Fibroblast of villous mesenchyme (primary cell): ENCODE measurements at places on chromosomes 2 and 18. TPM values are rescaled to one million over a fixed set of nuclear protein-coding genes. Genes with fewer than 3 reads are reported as not detected.

RIT2 gene
- not detected in 2 replicates for total RNA-seq

GRCh38 chr2:202822411-202822810, 49.2 kb downstream of the ICA1L start:
- DNase-seq: no peak

DNA sequence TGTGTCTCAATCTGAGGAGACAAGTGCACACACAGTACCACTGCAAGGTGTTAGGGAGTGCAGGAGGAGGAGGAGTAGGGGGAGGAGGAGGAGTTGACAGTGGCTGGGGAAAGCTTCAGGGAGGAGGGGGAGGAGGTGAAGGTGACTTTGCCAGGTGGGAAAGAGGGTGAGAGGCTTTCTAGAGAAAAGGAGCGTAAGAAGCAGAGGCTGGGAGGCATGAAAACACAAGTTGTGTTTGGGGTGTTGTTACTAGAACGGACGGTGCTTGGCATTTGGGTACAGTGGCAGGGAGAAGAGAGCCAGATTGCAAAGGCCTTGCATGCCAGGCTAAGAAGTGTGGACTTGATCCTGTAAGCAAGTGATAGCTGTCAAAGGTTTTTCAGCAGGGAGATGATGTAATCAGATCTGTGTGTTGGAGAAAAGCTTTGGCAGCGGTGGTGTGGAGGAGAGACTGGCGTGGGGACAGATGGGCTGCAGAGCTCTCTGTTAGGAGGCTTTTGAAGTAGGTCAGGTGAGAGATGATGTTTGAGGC, 16.2 kb downstream of the TANC1 start:
- DNase-seq: peak; percentile 15

DNA sequence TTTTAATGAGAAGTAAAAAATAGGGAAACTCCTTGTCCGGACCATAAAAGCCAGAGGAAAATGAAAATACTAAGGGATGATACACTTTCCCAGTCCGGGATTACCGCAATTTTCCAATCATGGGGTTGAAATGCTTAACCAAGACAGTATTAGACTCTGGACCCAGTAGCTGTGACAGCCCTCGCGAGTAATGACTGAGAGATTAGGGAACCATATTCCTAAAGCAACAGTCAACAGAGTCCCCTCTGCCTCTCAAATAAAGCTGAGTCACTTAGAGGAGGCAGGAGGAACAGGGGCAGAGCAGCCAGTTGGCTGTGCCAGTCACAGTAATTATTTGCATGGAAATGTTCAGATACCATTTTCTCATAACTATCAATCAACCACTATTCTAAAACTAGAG, 34.8 kb downstream of the GPATCH11 start:
- no peak for DNase-seq

GRCh38 chr18:79508565-79509535, 113.1 kb downstream of the NFATC1 start:
- DNase-seq: no peak

MOCOS gene
- total RNA-seq: 3.0 and 7.1 TPM in 2 replicates

GRCh38 chr18:74546751-74547530, 12.6 kb downstream of the CNDP1 start:
- peak; percentile 57 for DNase-seq

DNA sequence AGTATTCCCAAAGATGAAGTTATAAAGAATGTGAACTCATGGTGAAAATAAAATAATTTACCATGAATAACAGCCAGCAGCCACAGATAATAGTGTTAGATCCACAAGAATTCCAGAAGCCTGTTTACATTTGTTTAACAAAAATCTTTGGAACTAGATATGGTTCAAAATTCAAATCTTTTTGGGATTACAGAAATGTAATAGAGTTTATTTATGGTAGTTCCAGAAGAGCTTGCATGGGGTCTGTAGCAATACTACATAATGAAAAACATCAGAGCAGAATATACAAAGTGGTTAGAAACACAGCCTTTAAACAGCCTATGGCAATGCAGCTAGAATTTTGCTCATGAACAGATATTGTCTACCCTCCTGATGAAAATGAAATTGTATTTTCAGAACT, 179.1 kb downstream of the RDH14 start:
- DNase-seq: no peak

- no peak for DNase-seq
These were observed 80.4 kb downstream of the SGPP2 start for GRCh38 chr2:222504719-222505118.

- DNase-seq: peak; percentile 87
These were observed 83.9 kb downstream of the PIK3C3 start for GRCh38 chr18:42038936-42039335.

- DNase-seq: no peak
These were observed 54.4 kb downstream of the AOX1 start for GRCh38 chr2:200640176-200640575.

TACR1 gene
- total RNA-seq: under 0.01 TPM in 1 of 2 replicates, not detected in the other

- DNase-seq: no peak
These were observed 10.9 kb downstream of the ALS2 start for GRCh38 chr2:201769666-201770373.

RAX gene
- not detected in 2 replicates for total RNA-seq
